Stimulated activated CD8-positive, alpha-beta memory T cell treated with anti-CD3 and anti-CD28 coated beads, Interleukin-7, amount 100 ng/mL, for 1 hour (primary cell): ENCODE measurements at places on chromosomes 3 and 15.

DNA sequence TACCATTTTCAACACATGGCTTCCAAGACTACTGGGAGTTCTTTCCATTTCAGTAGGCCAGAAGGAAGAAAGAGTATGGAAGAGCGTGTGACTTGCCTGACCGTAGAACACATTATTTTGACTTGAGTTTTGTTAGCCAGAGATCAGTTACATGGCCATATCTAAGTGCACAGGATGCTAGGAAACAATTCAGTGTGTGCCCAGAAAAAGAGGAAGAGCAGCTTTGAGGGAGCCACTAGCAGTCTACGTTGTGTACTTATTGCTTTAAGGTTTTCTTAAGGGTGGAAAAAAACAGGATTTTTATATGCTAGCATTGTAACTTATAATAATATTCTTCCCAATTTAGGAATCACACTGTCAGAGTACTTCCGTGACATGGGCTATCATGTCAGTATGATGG is 44.1 kb upstream of the GRAMD1C start:
- no peak for DNase-seq

DNA sequence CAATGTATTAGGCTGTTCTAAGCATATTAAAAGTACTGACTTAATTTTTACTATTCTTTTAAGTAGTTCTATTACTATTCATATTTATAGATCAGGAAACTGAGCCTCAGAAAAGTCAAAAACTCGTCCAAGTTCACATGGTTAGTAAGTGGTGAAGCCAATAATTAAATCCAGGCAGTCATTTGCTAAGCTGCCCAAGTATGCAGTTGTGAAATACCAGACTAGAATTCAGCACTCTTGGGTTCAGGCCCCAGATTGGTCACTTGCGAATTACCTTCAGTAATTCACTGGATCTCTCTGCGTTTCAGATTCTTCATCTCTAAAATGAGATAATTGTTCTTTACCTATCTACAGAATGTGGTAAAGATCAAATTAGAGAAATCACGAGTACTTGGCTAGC is 161.9 kb upstream of the CADPS start:
- DNase-seq: no peak

DNA sequence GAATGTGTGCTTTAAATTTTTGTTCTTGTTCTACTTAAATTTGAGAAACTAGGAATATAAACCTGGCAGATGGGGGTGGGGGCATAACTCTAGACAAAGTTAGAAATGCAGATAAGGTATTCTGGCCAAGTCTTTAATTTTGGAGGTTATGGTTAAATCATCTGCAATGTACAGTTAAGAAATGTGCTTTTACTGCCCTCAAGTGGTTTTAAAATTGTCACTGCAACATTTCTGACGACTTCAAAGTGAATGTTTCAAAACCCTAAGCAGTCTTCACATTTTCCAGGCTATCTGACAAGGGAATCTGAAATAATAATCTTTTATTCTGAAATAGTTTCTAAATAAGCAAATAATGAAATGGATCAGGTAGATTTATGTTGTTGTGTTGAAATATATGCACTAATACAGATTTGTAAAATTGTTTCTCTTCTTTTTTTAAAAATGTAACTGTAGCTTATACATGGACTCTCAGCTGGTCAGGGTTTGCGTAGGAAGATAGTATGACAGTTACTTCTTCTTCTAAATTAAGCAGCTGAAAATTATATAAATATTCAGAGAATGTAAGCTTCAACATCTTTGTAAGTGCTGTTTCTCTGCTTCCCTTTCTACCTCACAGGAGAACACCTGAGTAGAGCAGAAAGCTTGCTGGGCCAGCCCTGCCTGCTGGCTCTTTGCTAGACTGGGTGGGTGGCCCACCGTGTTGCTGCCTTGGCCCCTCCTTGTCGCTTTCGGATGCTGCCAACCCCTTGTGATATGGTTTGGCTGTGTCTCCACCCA is 45.0 kb downstream of the SUCNR1 start:
- no peak for DNase-seq

DNA sequence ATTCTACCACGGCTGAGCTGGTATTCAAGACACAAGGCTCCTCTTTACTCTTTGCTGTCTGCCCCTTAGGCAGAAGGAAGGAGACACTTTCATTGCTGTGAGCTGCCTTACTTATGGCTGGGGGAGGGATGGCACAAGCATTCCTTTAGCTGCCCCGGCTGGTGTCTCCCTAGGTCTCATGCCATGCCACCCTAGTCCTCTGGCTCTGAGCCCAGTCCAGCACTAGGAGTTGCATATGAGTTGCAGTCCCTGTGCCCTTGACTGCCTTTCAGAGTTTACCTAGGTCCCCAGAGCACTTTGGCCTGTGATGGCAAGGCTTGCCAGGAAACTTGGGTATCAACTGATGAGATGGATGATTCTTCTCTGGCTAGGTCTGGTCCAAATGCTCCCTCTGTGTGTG is 296.4 kb downstream of the RBMS3 start:
- no peak for DNase-seq

DNA sequence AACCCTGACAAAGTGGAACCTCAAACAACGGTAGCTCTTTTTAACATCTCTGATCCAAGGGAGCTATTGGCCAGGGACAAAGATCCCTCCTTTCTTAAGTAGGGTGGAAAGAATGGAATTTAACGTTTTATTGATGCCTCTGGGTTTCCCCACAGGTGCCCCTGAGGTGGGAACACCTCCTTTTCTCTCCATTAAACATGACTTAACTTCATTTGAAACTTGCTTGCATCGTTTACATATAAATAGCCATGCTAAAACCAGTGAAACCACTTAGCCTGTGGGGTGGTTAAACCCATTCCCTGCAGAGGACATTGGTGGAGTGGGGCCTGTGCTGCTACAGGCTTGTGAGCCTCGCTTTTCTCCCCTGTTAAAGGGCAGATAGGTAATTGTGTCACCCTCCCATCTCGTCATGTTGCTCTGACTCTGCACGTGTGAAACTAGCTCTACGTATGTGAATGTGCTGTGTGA is 9.7 kb downstream of the CGNL1 start:
- no peak for DNase-seq

- DNase-seq: no peak
Observed at GRCh38 chr3:78287085-78287484, 1247.2 kb downstream of the ROBO2 start.

- DNase-seq: no peak
Observed at GRCh38 chr3:85258326-85258725, 299.5 kb downstream of the CADM2 start.

DNA sequence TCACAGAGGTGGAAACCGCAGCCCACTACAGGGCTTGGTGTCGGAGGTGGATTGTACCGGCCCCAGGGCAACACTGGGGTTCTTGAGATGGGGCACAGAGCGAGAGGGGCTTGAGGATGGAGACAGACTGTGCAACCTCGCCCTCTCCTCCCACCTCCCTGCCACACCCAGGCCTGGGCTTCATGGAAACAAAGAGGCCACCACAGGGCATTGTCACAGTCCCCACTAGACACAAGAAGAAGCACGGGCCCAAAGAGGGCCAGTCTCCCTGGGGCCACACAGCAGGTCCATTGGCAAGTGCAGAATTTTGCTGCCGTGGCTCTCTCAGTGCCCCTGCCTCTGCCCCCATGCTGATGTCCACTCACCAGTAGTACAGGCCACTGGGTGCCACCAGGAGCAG is 4.1 kb upstream of the CALML4 start:
- no peak for DNase-seq

DNA sequence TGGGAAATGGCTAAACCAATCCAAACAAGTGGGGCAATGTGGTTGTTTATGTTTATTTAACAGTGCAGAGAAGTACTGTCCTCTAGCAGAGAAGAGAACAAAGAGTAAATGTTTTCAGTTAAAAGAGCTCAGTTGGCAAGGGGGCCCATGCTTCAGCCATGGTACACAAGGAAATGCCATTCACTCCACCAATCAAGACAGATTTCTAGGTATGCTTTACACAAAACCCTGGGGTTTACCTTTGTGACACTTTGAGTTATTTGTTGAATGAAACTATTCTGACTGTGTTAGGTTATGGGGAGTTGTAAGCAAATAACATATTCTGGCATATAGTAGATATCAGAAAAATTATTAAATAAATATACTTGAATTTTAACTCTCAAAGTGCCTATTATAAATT is 228.5 kb upstream of the MME start:
- DNase-seq: no peak

DNA sequence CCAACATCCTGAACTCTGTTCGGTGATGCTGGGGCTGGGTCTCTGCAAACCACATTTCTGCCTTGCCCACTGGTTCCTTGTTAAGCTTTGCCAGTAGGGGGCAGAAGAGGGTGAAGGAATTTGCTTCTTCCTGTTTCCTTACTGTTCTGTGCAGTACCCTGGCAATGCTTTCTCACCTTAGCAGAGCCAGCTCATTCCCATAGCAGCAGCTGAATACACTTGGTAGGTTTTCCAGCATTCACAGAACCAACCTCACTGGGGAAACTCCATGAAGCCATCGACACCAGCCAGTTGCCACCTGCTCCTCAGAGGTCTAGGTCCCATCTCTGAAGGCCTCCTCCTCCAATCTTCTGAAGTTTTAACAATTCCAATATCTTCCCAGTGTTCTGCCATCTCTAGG is 308.4 kb downstream of the PDCD6IP start:
- no peak for DNase-seq

GRCh38 chr3:30518872-30519271 is 87.5 kb upstream of the TGFBR2 start:
- no peak for DNase-seq

- DNase-seq: no peak
Observed at GRCh38 chr3:161082063-161082462, 23.1 kb downstream of the B3GALNT1 start.

DNA sequence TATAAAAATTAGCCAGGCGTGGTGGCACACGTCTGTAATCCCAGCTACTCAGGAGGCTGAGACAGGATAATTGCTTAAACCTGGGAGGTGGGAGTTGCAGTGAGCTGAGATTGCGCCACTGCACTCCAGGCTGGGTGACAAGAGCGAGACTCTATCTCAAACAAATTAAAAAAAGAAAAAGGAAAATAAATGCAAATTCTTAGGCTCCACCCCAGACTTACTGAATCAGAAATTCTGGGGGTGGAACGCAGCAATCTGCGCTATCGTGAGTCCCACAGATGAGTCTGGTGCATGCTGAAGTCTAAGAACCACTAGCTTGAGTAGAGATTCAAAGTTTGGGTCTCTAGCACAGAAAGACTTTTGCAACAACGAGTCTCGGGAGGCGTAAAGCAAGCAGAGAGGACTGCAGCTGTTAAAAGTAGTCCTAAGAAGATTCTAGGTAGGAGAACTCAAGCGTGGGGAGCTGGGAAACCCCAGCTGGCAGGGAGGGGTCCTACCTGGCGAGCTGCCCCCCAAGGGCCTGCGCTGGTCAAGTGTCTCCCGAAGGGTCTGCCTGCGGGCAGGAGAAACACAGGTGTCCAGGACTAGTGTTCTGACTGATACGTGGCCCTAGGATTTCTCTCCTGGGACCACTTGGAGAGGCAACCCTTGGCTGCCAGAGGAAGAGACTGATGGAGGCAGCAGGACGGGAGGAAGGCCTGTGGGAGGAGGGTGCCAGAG is 21.9 kb downstream of the CEP19 start:
- DNase-seq: no peak

- DNase-seq: no peak
Observed at GRCh38 chr3:193702967-193703366, 110.0 kb downstream of the OPA1 start.

DNA sequence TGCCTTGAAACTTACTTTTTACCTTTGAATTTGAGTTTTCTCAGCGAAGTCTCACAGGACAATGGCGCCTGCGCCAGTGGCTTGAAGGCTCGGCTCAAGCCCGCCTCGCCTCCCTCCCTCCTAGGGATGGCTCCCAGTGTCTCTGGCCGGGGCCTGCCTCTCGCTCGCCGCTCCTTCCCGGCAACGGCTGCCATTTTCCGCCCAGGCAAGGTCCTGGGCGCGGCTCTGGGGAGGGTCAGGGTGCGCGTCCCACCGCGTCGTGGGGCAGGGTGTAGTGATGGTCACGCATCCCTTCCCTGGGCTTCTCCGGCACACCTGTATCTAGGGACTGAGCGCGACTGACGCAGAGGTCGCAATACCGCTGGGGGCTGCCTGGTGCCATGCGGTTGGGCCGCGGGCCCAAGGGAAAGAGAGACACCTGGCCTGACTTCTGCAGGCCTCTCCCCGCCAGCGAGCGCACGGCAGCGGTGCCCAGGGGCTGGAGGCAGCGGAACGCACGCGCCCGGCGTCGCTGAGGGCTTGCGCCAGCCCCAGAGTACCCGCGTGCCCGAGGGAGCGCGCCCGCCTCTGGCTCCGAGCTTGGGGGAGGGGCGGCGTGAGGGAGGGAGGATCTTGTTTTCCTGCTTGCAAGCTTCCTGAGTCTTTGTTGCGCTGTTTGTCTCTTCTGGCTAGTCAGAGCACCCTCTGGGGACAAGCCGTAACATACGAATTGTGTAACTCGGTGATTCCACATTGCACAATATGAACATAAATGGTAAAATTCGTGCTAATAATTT is 20.7 kb upstream of the FEM1B start:
- DNase-seq: no peak

GRCh38 chr3:169404520-169404890 is 259.0 kb downstream of the MECOM start:
- no peak for DNase-seq

DNA sequence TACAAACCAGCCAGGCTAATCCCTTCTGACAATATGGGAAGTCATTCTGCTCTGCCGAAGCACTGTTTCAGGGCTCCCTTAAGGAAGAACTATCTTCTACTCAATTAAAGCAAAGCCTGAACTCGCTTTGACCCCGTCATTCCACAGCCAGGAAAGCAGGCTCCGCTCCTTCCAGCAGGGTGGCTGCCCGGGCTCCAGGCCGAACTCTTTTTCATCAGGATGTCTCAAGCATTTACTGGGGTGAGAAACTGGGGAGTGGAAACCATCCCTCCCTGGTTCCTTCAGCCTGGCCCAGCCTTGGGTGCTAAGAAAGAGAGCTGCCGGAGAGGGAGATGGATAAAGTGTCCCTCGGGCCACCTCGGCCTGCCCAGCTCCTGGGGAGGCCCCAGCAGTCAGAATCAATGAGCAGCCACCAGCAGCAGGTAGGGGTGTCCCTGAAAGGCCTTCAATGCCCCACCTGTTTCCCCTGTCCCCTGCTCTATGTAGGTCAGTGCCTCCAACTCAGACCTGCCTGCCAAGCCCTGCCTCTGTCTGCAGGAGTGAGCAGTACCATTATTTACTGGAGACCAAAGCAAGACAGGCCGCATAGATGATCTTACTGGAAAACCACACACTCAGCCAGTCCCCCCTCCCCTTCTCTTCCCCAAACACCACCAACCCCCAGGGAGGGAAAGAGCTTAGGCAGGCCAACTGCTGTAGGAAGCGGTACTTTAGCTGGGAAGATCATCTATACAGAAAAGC is 225.6 kb upstream of the TLE3 start:
- no peak for DNase-seq

GRCh38 chr3:154552338-154552737 is 122.3 kb upstream of the GPR149 start:
- no peak for DNase-seq

DNA sequence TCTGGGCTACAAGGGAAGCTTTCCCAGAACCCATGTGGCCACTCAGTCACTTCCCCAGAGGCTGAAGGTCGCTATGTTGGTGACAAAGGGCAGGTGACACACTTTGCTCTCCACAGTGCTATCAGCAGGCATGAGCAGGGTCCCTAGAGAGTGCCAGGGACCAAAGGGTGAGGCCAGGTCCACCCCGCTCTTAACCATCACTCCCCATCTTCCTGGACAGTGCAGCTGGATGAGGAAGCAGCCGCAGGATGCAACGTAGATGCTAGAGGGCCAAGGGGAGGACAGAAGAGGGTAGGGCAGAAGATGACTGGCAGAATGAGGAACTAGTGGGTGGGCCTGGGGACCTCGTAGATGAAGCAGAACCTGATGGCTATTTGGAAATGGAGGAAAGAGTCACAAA is 13.6 kb upstream of the LTF start:
- DNase-seq: no peak

GRCh38 chr3:59573911-59574310 is 524.1 kb upstream of the CFAP20DC start:
- DNase-seq: no peak
